ENCODE measurements at places on chromosomes 5 and 9.

GRCh38 chr9:88391236-88391635, 3.0 kb downstream of the SPIN1 start:
- DNase-seq, result no peak

DNA sequence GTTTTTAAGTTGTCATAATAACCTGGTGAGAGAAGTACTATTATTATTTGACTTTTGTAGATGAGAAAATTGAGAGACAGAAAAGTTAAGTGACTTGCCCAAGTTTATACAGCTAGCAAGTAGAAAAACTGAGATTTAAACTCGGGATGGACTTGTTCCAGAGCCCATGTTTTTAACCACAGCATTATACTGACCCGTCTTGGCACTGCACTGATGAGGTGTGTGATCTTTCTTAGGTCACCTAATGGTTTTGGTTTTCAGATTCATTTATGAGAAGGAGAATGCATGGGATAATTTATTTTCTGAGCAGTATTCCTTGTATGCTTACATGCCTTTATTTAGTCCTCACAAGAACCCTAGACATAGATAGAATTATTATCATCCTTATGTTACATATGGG, 201.8 kb upstream of the CDKN2B start:
- no peak for DNase-seq

DNA sequence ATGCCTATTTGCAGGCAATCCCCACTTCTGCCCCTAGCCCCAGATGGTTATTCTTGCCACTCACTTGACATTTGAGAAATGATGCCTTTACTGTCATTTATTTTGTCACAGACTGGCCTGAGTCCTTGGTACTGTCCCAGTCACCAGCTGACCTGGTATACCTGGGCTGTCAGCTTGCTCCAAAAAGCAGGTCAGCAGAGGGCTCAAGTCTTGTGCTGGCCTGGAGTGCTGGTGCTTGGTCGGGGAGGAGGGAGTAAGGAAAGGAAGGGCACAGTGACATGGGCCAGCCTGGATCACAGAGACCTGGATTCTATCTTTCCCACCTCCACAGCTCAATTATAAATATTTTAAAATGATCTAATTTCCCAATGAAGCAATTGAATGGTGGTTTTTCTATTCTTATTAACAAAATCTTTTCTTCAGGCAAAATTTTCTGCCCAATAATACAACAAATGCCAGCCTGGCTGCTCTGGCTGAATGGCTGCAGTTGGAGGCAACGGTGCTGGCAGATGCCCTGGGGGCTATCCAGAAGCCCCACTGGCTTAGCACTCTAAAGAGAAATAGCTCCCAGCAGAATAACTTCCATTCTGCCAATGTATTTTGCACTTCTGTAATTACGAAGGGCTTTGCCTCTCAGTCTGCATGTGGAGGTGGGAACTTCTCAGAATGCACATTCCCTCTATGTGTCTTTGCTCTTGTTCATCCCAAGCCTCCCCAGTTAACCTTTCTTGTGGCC, 160.6 kb downstream of the GADD45G start:
- no peak for DNase-seq

- no peak for DNase-seq
Measured at GRCh38 chr5:94260096-94260495, 358.3 kb downstream of the KIAA0825 start.

DNA sequence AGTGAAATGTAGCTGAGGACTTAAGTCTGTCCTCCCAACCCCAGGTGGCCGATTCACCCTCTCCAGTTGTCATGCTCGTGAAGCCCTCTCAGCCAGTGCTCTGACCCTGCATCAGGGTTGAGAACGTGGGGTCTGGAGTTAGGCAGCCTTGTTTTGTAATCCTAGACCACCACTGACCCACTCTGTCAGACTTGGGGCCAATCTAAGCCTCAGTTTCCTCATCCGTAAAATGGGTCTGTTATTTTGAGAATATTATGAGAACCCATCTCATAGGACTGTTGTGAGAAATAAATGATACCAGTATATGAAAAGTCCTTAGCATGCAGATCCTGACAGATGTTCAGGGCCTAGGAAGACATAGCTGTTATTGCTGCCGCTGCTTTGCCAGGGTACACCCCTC, 37.1 kb downstream of the CYFIP2 start:
- DNase-seq, result no peak

DNA sequence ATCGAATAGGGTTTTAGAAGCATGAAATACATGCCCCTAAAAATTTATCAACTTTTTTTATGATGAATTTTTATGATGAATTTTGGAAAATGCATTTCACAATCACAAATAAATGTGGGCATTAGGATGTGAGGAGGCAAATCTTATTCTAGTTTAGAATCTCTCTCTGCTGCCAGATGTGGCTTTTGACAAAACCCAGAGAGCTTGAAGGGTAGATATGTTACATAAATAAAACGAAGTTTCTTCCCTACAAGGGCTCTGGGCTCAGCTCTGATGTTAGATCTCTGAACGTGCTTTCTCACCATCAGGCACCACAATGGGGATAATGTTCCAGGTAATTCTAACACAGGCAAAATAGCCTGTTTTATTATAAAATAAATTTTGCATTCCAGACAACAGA, 102.3 kb upstream of the ADAMTSL1 start:
- no peak for DNase-seq

DNA sequence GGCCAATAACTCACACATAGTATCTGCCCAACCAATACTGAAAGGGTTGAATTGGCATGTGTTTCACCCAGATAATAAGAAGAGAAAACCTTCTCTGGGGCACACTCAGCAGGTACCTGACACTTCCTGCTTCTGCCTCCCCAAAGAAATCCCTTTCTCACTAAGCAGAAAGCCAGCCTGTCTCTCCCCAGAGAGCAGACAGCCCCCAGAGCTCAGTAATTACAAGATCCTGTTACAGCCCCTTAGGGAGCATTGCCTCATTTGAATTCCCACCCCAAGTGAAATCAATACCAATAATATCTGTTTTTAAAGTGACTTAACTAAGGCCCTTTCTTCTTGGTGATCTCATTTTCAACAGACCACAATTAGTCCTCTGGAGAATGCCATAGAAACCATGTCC, 38.5 kb upstream of the FOXI1 start:
- no peak for DNase-seq

GRCh38 chr5:16570121-16570815, 46.5 kb downstream of the RETREG1 start:
- DNase-seq, result peak; percentile 13

- peak; percentile 38 for DNase-seq
Measured at GRCh38 chr5:103674739-103675138, 112.2 kb upstream of the NUDT12 start.

DNA sequence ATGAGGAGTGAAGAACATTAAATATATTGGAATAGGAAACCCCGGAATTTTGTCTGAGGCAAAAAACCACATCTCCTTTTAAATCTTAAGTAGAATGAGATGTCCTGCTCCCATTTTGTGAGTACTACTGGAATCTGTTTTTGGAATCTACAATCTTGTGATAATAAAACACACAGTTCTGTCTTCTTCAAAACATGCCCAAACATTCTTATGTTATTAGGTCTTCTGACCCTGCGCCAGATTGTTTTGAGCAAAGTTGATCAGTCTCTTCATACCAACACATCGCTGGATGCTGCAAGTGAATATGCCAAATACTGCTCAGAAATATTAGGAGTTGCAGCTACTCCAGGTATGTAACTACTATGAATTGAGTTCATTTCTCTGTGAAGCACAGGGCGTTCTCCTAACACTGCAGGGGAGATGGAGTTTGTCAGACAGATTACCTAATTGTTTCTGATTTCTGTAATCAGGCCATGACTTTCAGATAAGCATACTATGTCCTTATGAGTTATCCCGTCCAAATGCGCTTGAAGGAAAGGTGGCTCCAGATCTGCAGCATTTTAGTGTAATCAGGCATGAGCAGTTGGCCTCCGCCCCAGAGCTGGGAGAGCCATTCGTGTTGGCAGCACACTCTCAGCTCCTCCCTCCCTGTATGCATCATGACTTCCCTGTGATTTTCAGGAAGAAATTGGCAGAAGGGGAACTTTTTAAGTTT, 88.0 kb downstream of the NLN start:
- DNase-seq, result peak; percentile 86

DNA sequence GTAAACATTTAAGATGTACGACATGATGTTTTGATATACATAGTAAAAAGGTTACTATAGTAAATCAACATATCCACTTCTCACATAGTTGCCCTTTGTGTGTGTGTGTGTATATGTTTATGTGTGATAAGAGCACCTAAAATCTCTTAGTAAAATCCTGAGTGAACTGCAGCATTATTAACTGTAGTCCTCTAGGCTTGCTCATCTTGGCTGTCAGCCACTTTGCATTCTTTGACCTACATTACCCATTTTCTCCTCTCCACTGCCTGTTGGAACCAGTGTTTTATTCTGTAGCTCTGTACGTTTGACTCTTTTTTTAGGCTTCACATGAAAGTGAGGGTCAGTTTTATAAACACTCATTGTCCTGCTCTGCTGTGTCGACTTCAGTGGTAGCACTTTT, 24.4 kb downstream of the C5orf22 start:
- no peak for DNase-seq

DNA sequence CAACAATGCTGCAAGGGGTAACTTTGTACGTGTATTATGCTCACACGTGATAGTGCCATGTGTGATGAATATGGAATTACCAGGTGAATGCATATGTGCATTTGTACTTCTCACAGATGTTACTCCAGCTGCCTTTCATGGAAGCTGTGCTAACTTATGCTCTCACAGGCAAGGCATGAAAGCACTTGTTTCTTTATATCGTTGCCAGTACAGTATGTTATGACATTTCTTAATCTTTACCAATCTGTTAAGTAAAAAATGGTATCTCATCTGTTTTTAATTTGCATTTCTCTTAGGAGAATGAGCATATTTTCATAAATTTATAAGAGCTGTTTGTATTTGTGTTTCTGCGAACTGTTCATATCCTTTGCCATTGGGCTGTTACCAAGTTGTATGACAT, 311.8 kb upstream of the DMRT1 start:
- no peak for DNase-seq

DNA sequence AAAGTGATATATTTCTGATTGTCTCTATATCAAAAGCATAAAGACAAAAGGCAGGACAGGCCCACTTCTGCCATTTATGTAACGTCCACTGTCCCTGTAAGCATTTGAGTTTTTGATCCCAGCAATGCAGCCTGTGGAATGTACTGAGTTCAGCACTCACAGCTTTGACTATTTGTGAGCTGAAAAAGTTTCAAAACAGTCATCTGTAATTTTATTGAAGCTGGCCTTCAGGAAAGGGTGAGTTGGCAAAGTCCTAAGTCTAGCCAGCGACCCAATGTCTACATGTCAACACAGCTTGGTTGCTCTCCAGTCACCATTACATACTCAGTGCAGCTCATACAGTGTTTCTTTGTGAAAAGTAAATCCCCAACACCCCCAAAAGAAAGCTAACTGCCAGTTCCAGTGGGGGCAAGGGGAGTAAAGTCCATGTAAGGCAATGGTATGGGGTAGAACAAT, 9.7 kb downstream of the LIFR start:
- no peak for DNase-seq

GRCh38 chr9:128821584-128822406, 3.5 kb downstream of the ENDOG start:
- no peak for DNase-seq

DNA sequence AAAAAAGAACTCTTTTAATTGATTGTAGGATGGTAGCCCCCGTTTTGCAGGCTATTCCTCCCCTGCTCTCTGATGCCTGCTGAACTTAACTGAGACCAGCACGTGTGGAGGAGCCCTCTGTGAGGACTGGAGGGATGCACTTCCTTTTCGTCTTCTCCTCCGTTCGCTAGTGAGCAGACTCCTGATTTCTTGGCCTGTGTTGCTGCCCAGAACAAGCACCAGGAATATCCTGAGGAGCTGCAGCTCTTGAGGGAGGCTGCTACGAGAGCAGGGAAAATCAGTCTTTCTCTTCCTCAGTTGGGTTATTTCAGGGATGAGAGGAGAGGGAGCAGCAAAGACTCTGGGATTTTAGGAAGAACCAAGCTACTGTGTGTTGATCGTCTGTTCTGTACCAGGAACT, 74.7 kb downstream of the ARHGAP26 start:
- DNase-seq, result no peak
